ENCODE measurements at places on chromosomes 4 and X.

- no peak for DNase-seq
These were observed 234.3 kb downstream of the LAS1L start for GRCh38 chrX:65300104-65300809.

- DNase-seq, result no peak
These were observed 4.7 kb upstream of the TBC1D19 start for GRCh38 chr4:26579169-26579568.

DNA sequence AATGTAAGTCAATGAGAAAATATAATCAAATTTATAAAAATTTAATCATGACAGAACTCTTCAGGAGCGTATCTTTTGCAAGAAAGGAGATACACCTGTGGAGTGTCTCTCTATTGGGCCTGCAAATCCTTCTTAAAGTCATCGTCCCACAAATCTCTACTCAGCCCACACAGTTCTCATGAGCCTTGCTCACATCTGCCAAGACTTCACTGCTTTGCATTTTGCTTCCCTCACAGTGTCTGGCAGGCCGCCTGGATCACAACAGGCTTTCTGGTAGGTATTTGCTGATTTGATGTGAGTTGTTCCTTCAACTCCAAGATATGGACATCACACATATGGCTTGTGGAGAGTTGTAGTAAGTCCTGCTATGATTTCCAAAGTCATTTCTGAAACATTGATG is 183.1 kb upstream of the ARX start:
- DNase-seq, result no peak

DNA sequence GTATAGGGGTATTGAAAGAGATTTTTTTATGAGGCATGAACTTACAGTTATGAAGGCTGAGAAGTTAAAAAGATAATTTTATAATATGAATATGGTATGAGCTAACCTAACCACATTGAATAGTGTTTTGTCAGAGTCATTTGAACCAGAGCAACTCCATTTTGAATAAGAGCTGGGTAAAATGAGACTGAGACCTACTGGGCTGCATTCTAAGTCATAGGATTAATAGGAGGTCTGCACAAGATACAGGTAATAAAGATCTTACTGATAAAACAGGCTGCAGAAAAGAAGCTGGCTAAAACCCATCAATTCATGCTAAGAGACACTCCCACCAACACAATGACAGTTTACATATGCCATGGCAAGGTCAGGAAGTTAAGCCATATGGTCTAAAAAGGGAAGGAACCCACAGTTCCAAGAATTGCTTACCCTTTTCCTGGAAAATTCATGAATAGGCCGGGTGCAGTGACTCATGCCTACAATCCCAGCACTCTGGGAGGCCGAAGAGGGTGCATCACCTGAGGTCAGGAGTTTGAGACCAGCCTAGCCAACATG is 209.2 kb downstream of the TECRL start:
- DNase-seq, result no peak

DNA sequence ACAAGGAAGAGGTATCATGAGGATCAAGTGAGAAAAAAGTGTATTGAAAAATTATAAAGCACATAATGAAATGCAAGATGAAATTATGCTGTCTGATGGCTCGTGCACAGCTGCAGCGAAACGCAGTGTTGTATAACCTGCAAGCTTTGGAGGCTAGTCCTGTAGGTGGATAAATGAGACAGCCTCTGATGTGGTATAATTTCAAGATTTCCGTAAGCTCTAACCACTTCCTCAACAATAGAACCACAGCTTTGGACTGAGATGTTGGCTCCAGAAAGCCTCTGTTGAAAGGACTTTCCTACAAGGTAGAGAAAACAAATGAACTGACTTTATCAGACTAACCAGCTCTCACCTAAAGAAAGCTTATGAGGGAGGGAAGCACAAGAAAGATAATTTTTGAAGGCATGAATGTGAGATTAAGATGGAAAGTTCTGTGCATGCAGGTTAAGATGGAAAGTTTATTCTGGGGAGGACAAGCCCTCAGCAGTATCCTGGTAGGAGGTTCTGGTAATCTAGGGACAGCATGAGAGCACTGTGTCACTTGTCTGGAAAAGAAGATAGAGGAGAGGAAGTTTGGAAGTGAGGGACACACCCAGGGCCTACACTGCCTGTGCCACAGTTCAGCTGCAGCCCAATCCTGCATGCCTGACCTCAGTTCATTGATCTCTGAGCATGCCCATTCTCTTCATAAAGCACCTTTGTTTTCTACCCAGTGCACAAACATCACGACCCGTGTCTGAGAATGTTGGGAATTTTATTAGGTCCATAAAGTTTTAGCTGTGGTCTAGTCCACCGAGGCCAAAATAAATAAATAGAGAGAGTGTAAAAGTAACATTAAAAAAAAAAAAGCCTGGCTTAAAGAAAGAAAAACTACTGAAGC is 161.5 kb upstream of the SFRP2 start:
- DNase-seq, result no peak

DNA sequence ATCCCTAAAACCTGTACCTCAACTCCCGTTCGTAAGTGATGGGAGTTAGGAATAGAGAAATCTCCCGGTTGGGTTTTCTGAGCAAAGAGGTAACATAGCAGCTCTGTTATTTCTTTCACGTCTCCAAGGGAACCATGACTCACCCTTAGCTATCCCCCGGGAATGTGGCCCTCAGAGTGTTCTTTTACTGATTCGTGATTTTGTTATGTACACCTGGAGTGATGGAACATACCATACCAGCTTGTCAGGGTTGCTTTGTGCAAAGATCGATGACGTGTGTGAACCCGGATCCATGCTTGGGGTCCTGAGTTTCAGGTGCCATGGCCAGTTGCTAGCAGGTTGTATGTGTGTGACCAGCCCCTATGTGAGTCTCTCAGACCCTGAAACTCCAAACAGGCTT is 52.6 kb downstream of the HPRT1 start:
- DNase-seq, result no peak

DNA sequence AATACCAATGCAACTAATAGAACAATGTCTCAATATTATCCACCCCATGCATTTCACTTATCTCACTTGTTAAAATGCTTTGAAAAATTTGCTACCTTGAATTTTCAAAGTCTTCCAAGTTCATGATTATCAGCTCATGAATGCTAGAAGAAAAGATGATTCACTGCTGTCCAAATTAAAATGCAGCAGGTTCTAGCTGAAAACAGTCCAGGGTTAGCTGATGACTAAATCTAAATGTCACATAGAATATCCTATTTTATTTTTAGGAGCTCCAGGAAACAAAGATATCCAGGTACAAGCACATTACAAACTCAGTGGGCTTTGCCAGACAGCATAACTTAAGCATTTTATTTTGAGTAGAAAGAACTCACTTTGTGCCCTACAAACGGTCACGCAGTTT is 38.0 kb upstream of the SPARCL1 start:
- DNase-seq, result no peak

DNA sequence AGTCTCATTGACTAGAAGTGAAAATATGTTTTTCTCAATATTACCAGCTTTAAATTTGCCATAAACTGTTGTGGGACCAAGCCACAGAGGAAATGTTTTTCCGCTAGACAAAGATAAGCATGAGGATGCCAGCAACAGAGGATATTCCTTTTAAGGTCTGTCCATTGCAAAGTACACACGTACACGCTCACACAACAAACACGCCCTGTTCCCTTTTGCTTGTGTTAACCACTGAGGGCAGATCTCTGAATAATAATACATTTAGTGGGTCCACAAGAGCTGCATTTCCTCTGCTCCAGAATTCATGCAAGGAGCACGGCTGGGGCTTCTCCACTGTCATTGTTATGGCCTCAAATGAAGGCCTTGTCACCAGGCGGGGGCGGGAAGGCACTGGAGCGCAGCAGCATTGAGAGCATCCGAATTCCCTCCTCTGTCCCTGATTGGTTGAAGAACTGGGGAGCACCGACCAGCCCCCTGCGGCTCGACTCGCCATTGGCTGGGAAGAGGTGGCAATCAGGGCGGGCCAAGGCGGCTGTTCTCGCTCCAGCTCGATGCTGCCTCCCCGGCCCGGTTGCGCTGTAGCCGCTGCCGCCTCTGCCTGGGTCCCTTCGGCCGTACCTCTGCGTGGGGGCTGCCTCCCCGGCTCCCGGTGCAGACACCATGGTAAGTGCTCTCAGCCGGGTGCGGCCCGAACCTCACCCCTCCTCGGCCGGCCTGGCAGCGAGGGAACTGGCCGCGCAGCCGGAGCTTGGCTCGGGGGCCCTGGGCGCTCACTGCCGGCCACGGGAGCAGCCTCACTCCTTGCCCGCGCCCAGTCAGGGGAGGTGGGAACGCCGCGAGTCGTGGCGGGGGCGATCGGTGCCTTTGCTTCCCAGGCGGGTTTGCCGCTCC is at the start of gene GUCY1B1:
TSS of gene GUCY1B1 (plus strand) at position 541 of the 891 bp plus-strand sequence. CDS start at position 661, 120 bp downstream.
- DNase-seq, result peak; percentile 68

- DNase-seq, result no peak
These were observed 2.9 kb upstream of the OTUD5 start for GRCh38 chrX:48960291-48960690.

DNA sequence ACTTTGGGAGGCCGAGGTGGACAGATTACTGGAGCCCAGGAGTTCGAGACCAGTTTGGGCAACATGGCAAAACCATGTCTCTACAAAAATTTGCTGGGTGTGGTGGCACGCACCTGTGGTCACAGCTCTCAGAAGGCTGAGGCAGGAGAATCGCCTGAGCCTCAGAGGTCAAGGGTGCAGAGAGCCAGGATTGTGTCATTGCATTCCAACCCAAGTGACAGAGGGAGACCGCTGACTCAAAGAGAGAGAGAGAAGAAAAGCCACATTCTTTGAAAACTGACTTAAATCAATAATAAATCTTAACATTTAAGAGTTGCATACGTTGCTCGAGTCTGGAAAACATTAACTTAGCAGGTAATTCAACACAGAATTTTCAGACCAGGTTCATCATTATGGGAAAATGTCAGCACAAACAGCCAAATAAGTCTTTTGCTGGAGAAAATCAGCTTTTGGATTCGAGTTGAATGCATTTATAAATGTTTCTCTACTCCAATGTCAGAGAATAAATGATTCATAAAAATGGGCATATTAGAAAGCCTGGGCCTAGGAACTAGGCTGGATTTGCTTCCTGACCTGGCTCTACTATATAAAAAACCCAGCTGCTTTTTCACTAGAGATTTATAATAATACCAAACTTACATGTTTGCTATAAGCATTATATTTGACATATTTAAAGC is 68.3 kb upstream of the RBPJ start:
- no peak for DNase-seq

- no peak for DNase-seq
These were observed 109.8 kb upstream of the ATP6AP2 start for GRCh38 chrX:40470830-40471429.

- no peak for DNase-seq
These were observed 30.2 kb downstream of the SPINK2 start for GRCh38 chr4:56791316-56791715.

GRCh38 chr4:141009931-141010330 is 123.3 kb downstream of the RNF150 start:
- no peak for DNase-seq

- DNase-seq, result no peak
These were observed at the start of gene JCHAIN for GRCh38 chr4:70666369-70666768. Gene JCHAIN, minus strand, starts transcription at chr4:70666508. Its CDS starts 18 bp downstream, at chr4:70666490.

DNA sequence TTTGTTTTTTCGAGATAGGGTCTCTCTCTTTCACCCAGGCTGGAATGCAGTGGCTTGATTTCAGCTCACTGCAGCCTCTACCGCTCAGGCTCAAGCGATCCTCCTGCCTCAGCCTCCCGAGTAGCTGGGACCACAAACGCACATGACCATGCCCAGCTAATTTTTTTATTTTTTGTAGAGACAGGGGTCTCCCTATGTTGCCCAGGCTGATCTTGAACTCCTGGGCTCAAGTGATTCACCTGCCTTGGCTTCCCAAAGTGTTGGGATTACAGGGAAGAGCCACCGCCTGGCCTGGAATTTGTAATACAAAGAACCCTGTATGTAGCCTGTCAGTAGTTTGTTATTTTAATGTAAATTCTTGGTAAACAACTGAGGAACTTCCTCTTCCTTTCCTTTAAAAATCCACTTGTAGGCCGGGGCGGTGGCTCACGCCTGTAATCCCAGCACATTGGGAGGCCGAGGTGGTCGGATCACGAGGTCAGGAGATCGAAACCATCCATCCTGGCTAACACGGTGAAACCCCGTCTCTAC is 119.5 kb downstream of the PHKA2 start:
- DNase-seq, result no peak

GRCh38 chr4:177408023-177408422 is 34.2 kb downstream of the AGA start:
- no peak for DNase-seq

DNA sequence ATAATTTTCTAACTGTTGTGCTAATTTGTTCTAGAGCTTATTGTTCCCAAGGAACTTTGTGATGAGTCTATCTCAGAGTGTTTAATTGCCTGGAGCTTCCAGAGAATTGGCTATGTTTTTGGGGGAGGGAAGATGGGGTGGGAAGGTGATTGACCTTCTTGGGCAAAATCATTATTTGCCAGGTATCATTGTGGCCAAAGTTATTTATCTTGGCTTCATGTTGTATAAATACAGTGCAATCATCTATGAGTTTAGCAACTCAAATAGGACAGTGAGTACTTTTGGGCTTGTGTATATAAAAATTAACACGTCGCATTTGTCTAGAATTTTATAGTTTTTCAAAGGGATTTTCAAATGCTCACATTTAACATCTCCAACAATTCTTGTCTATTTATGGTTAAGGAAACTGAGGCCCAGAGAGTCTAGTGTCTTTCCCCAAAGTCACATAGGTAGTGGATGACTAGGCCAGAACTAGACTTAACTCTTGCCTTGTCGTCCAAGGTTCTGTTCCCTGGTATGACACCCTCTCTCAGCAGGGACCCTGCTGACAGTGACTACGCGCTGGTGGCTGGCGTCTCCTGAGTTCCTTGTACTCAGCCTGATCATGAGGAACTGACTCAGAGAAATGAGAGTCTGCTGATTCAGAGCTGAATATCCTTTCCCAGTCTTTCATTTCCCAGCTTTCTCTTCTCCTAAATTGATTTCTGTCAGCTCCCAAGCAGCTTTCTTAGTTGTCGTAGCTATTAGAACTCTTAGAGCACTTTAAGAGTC is 27.7 kb downstream of the FNIP2 start:
- no peak for DNase-seq

GRCh38 chr4:184450743-184451535 is 23.4 kb downstream of the IRF2 start:
- DNase-seq, result no peak

DNA sequence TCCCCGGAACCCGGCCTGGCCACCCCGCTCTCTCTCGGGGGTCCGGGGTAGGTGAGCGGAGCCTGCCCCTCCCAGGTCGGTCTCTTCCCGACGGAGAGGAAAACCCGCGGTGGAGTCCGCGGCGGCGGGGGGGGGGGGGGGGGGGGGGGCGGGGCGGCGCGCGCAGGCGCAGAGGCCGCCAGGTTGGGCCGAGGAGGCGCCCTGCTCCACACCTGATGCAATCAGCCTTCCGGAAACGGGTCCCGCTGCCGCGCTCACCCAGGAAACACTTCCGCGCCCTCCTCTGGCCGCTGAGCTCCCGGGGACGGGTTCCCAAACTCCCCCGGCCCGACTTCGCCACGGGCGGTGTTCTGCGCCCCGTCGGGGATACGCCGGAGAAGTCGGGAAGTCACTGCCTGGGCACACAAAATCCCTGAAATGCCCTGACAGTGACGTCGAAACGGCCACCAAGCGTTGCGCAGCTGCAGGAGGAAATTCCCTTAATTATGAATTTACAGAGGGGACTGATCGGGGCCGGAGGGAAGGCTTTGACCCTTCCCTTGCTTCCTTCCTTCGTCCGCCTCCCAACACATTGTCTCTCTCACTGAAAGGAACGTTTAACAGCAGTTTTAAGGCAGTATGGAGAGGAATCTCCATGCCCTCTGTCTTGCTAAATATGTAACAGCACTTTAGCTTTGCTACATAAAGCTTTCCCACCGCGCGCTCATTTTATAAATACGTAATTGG is 2.1 kb upstream of the APBB2 start:
- DNase-seq, result peak; percentile 93

Data from NCI-H2081 (cell line).